ENCODE measurements at places on chromosomes 7 and 10.

DNA sequence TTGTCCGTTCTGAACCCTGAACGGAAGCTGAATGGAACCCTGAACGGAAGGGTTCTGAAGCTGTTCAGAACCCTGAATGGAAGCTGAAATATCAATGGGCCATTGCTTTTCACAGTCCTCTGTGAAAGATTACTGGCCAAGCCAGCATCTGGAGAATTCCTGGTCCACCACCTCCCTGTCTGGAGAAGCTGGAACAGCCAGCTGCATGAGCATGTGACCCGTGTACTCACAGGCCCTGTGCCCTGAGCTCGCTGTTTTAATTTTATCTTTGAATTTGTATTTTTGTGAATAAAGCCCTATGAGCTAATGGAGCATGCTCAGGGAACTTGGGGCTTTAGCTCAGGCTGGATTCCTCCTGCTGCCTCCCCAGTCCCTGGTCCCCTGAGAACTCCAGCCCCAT is 37.2 kb downstream of the HTRA1 start:
- peaks cover 28% of the 10 kb centered on the region for H3K36me3 ChIP-seq
- H3K4me1 ChIP-seq = peaks cover 3% of the 10 kb centered on the region
- H3K27ac ChIP-seq = no peak overlapping the region
- DNase-seq = no peak
- H3K4me3 ChIP-seq = no peak overlapping the region

GRCh38 chr10:48555310-48556042 is 49.4 kb downstream of the ARHGAP22 start:
- no peaks in the 10 kb centered on the region for H3K27me3 ChIP-seq
- H3K27ac ChIP-seq = no peak overlapping the region
- DNase-seq = no peak
- no peaks in the 10 kb centered on the region for H3K36me3 ChIP-seq
- no peaks in the 10 kb centered on the region for H3K4me1 ChIP-seq
- no peak overlapping the region for H3K4me3 ChIP-seq

DNA sequence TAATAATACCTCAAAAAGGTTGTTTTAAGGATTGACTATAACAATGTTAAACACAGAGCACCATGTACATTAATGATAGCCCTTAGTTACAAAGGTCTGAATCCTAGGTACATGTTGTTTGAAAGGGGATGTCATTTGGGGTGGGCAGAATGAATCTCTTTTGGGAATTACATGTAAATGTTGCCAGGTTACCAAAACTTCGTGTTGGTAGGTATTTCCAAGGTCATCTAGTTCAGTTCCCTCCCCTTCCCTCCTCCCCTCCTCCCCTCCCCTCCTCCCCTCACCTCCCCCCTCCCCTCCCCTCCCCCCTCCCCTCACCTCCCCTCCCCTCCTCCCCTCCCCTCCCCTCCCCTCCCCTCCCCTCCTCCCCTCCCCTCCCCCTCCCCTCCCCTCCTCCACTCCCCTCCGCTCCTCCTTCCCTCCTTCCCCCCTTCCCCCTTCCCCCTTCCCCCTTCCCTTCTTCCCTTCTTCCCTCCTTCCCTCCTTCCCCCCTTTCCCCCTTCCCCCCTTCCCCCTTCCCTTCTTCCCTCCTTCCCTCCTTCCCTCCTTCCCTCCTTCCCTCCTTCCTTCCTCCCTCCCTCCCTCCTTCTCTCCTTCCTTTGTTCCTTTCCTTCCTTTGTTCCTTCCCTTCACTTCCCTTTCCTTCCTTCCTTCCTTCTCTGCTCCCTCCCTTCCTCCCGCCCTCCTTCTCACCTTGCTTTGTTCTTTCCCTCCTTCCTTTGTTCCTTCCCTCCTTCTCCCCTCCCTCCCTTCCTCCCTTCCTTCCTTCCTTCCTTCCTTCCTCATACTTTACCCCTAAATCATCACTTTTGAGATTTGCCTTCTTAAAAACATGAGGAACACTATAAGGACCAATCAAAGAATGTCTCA is 8.1 kb downstream of the VTI1A start:
- no peaks in the 10 kb centered on the region for H3K4me1 ChIP-seq
- no peaks in the 10 kb centered on the region for H3K36me3 ChIP-seq
- DNase-seq = no peak

GRCh38 chr10:31099664-31100063 is 68.0 kb upstream of the ZNF438 start:
- H3K27me3 ChIP-seq = no peaks in the 10 kb centered on the region
- H3K36me3 ChIP-seq = no peaks in the 10 kb centered on the region
- no peaks in the 10 kb centered on the region for H3K4me1 ChIP-seq
- DNase-seq = peak; percentile 75
- peak overlapping the region; percentile 6 for H3K27ac ChIP-seq

DNA sequence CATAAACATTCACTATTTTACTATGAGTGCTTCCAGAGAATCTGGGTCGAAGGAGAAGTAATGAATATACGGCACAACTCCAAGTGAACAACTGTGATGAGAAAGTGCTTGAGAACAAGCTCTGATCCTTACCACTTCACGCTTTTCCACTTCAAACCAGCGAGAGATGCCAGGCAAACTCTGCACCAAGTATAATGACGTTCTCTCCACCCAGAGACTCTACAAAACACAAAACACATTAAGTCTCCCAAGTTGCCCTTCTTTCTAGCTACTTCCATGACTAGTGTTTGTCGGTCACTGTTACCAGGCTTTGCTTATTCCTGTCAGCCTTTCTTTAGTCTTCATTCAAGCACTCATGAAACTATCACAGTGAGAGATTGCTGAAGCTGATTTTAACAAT is 193.1 kb upstream of the IMMP2L start:
- no peaks in the 10 kb centered on the region for H3K27me3 ChIP-seq
- no peak overlapping the region for H3K27ac ChIP-seq
- no peaks in the 10 kb centered on the region for H3K4me1 ChIP-seq
- DNase-seq = no peak
- H3K36me3 ChIP-seq = no peaks in the 10 kb centered on the region

GRCh38 chr7:127650847-127651555 is 993 bp upstream of the SND1 start:
- H3K4me1 ChIP-seq = peaks cover 15% of the 10 kb centered on the region
- DNase-seq = no peak
- H3K27ac ChIP-seq = peak overlapping the region; percentile 86

- H3K4me3 ChIP-seq = no peak overlapping the region
- H3K36me3 ChIP-seq = no peaks in the 10 kb centered on the region
- H3K27me3 ChIP-seq = no peaks in the 10 kb centered on the region
- no peak overlapping the region for H3K27ac ChIP-seq
Observed at GRCh38 chr10:33143160-33143728, 185.2 kb upstream of the ITGB1 start.

DNA sequence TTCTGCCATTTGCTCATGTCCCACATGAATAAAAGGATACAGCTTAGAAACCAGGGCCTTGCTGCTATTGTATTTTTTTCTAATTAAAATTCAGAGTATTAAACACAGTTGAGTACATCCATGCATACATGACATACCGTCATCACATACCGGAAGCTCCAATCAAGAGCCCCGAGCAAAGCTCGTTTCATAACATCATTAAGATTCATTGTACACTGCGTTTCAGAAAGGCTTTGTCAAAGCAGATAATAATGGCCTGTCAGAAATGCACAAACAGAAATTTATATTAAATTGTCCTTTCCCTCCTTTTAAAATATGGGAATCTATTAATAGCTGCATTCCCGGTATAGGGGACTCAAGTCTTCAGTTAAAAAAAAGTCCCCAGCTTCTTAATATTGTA is 103.4 kb downstream of the PRTFDC1 start:
- no peak for DNase-seq
- no peaks in the 10 kb centered on the region for H3K4me1 ChIP-seq
- no peaks in the 10 kb centered on the region for H3K27me3 ChIP-seq
- H3K4me3 ChIP-seq = no peak overlapping the region

DNA sequence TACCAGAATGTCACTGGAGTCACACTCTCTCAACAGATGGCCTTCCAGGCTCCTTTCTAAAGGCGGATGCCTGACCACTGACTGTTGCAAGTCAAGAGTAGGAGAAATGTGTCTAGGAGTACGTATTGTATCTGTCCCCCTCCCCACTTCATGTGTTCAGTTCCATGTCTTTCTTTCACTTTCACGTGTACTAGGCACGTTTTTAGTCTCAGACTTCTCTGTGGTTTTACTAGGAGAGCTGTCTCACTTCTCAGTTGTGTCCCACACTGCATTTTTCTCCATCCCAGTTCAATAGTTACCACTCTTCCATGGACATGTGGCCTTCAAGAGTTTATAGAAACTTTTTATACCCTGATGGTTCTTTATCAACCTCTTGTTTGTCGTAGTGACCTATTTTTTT is 893.0 kb downstream of the NRG3 start:
- H3K27me3 ChIP-seq = no peaks in the 10 kb centered on the region
- no peaks in the 10 kb centered on the region for H3K36me3 ChIP-seq
- H3K4me1 ChIP-seq = no peaks in the 10 kb centered on the region
- no peak overlapping the region for H3K27ac ChIP-seq

- H3K27ac ChIP-seq = no peak overlapping the region
- no peak overlapping the region for H3K4me3 ChIP-seq
- no peaks in the 10 kb centered on the region for H3K4me1 ChIP-seq
- H3K36me3 ChIP-seq = no peaks in the 10 kb centered on the region
Observed at GRCh38 chr10:70714245-70714644, 41.9 kb downstream of the ADAMTS14 start.

GRCh38 chr10:74244097-74244685 is 93.2 kb downstream of the ADK start:
- DNase-seq = peak; percentile 51
- H3K27ac ChIP-seq = no peak overlapping the region
- no peaks in the 10 kb centered on the region for H3K27me3 ChIP-seq
- no peaks in the 10 kb centered on the region for H3K4me1 ChIP-seq
- H3K4me3 ChIP-seq = no peak overlapping the region

GRCh38 chr10:101857802-101858476 is 14.3 kb upstream of the KCNIP2 start:
- no peak overlapping the region for H3K4me3 ChIP-seq
- DNase-seq = no peak
- no peaks in the 10 kb centered on the region for H3K27me3 ChIP-seq
- H3K27ac ChIP-seq = no peak overlapping the region
- H3K36me3 ChIP-seq = no peaks in the 10 kb centered on the region

DNA sequence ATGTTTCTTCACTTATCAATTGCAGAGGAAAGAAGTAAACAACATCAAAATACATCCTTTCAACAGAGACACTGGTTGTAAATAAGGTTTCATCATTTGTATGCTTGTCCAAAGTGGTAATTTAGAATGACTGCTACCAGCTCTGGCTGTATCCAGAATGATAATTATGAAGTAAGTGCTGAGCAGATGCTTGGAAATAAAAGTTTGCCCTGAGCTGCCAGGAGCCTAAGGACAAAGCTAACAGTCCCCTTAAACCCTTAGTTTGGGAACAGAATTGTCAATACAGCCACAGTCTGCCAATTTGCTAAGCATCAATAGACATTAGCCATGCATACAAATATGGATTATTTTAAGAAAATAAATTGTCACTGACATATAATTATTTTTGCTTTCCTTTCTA is 147.0 kb upstream of the SLC13A1 start:
- H3K4me3 ChIP-seq = no peak overlapping the region
- H3K4me1 ChIP-seq = peaks cover 6% of the 10 kb centered on the region
- no peak for DNase-seq

DNA sequence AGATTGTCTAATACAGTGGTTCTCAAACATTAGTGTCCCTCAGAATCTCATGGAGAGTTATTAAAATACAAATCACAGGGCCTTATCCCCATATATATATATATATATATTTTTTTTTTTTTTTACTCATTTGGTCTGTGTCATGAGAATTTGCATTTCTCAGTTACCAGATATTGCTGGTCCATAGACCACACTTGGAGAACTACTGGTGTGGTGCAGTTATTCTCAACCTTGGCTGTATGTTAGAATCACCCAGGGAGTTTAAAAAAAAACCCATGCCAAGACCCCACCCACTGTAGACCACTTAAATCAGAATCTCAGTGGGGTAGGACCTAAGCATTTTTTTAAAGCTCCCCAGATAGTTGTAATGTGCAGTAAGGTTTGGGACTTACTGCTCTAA is 179.9 kb downstream of the AUTS2 start:
- no peak overlapping the region for H3K27ac ChIP-seq
- no peak for DNase-seq
- no peaks in the 10 kb centered on the region for H3K4me1 ChIP-seq
- H3K4me3 ChIP-seq = no peak overlapping the region
- no peaks in the 10 kb centered on the region for H3K36me3 ChIP-seq

DNA sequence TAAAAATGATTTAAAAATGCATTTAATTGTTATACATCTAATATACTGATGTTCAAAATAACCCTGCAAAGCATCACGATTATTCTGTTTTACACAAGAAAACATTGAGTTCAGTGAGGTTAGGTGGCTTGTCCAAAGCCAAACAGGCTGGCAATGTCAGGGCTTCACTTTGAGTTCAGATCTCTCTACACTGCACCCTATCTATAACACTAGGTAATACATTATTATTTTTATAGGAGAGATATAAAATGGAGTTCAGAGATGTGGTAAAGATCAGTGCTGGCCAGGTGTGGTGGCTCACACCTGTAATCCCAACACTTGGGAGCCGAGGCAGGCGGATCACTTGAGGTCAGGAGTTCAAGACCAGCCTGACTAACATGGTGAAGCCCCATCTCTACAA is 165.9 kb upstream of the MYO3A start:
- H3K27ac ChIP-seq = no peak overlapping the region
- no peak overlapping the region for H3K4me3 ChIP-seq
- H3K4me1 ChIP-seq = no peaks in the 10 kb centered on the region
- peaks cover 6% of the 10 kb centered on the region for H3K27me3 ChIP-seq
- DNase-seq = no peak

DNA sequence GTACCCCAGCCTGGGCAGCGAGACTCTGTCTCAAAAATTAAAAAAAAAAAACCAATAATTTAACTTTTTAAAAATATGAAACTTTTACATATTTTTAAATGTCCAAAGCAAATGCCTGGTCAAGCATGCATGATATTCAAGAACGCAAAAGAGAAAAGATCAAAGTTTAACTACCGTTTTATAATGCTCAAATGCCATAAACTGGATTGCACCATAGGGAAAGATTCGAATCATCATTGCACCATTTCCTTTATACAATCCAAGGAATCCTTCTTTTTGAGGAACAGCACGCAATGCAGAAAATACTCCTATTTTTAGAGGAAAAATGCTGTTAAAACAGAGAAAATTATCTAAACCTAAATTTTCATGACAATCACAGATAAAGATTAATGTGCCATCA is 20.9 kb downstream of the SLC25A16 start:
- H3K4me1 ChIP-seq = peaks cover 2% of the 10 kb centered on the region
- no peak overlapping the region for H3K4me3 ChIP-seq
- H3K27ac ChIP-seq = no peak overlapping the region
- no peaks in the 10 kb centered on the region for H3K36me3 ChIP-seq
- DNase-seq = peak; percentile 77
- H3K27me3 ChIP-seq = no peaks in the 10 kb centered on the region

DNA sequence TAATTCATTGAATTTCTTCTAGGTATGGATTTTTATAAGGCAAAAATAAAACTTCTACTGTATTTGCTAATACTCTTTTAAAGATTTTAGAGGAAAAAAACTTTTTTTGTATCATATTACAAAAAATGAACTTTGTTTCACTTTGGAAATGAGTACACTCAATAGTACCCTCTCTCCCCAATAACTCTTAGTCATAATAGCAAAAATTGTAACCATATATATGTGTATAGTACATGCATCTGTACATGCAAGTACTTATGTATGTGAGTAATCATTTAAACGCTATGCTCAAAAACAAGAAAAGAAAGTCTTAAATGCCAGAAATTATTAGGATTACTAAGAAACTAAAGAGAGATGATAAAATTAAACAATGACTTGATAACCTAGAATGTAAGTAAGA is 95.9 kb upstream of the HGF start:
- H3K4me1 ChIP-seq = no peaks in the 10 kb centered on the region

GRCh38 chr10:7230951-7231350 is 179.9 kb downstream of the SFMBT2 start:
- H3K27me3 ChIP-seq = no peaks in the 10 kb centered on the region
- peaks cover 3% of the 10 kb centered on the region for H3K36me3 ChIP-seq
- DNase-seq = no peak
- H3K4me1 ChIP-seq = no peaks in the 10 kb centered on the region
